B cell (primary cell): ENCODE measurements at places on chromosomes 7 and 10. TPM values are rescaled to one million over a fixed set of nuclear protein-coding genes. Genes with fewer than 3 reads are reported as not detected.

DNA sequence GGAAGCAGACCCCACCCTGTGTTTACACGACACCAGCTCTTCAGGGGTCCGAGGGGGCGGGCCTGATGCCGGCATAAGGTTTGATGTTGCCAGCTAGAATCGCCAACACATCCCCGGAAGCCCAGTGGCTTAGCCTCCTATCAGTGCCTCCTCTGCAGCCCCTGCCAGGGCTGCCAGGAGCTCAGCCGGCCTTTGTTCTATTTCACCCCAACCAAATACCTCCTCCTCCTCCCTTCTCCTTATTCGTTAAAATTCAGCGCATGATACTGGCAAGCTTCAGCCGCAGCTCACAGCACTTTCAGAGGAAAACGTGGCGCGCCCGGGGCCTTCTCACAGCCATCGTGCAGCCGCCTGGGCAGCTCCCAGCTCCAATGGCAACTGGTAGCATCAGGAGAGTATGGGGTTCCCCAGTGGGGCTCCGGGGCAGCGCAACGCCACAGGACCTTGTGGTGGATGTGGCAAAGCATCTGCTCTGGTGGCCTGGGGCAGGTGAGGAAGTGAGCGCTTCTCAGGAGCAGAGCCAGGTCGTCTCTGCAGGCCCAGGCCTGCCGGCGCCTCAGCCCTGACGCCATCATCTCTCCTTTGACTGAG, 176.4 kb upstream of the RHEB start:
- no peak for DNase-seq

DNA sequence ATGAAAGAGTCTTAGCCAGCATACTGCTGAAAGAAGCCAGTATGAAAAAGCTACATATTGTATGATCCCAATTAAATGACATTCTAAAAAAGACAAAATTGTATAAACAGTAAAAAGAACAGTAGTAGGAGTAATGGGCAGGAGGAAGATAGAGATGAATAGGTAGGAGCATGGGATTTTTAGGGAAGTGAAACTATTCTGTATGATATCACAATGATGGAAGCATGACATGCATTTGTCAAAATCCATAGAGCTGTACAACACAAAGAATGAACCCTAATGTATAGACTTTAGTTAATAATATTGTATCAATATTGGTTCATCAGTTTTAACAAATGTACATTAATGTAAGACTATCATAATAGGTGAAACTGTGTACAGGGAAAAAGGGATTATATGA, 147.9 kb downstream of the IMMP2L start:
- peak; percentile 7 for DNase-seq

Gene EEF1AKMT2
- 15.0 and 15.4 TPM in 2 replicates for total RNA-seq

Gene CPN1
- total RNA-seq, result not detected in 2 replicates

Gene ZNF488
- not detected in 2 replicates for total RNA-seq

Gene NUTM2A
- total RNA-seq, result 0.63 and 0.96 TPM in 2 replicates

Gene ITPRID1
- not detected in 2 replicates for total RNA-seq
